ENCODE measurements at places on chromosomes 13 and 19. TPM values are rescaled to one million over a fixed set of nuclear protein-coding genes. Genes with fewer than 3 reads are reported as not detected.

DNA sequence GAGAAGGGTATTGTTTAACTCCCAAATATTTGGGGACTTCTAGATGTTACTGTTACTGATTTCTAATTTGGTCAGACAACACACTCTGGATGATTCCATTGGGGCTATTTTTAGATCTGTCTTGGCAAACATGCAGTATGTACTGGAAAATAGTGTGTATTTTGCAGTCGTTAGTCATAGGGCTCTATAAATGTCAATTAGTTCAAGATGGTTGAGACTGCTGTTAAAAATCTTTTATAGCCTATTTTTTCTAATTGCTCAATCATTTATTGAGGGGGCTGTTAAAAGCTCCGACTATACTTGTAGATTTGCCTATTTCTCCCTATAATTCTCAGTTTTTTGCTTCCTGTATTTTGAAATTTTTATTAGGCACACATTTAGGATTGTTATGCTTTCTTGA, 31.4 kb downstream of the PPP5C start:
- no peak for DNase-seq

DNA sequence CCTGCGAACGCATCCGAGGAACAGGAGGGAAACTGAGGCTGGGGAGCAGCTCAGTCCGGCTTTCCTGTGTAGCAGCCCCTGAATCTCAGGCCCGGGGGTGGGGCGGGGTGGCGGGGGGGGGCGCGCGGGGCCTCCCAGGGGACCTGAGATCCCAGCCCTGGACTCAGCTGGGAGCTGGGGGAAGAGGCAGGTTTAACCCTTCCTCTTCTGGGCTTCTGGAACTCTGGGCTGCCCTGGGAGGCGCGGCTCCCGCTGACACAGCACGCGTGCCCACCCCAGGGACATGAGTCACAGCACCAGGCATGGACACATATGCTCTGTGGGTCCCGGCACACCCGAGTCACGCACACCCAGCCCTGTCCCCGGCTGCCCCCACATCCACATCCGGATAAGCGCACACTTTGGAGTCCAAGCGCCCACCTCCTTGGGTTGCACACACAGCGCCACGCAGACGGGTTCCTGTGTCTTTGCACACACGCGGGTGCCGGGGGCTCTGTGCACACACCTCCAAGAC, 3.5 kb upstream of the CIRBP start:
- DNase-seq, result no peak

DNA sequence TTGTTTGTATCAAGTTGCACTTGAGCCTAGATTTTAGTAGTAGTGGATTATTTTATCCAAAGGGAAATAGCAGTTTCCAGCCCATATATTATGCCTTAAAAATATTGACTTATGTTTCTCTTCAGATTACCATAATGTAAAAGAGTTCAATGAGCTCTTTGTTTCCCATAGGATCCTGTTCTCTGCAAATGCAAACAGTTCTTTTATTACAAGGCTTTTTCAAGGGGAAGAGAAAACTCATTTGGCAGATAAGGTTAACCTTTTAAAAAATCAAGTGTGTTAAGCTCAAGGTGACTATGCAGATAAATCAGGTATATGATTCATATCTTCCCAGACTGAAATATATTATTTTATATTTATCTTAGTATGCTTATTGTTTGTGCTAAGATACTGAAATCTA, 961.2 kb upstream of the SPRY2 start:
- no peak for DNase-seq

The GTF2F2 gene
- 18.6 TPM for total RNA-seq

The CEACAM20 gene
- total RNA-seq, result not detected

GRCh38 chr13:23651887-23652286, 81.7 kb downstream of the TNFRSF19 start:
- no peak for DNase-seq

GRCh38 chr19:13176345-13176744, 26.1 kb downstream of the IER2 start:
- DNase-seq, result no peak

GRCh38 chr19:14416817-14417231, 2.3 kb downstream of the DDX39A start:
- DNase-seq, result no peak

The KLK10 gene
- not detected for total RNA-seq

The ETV2 gene
- 0.70 TPM for total RNA-seq
